ENCODE measurements at places on chromosomes 4 and X. TPM values are rescaled to one million over a fixed set of nuclear protein-coding genes. Genes with fewer than 3 reads are reported as not detected.

DNA sequence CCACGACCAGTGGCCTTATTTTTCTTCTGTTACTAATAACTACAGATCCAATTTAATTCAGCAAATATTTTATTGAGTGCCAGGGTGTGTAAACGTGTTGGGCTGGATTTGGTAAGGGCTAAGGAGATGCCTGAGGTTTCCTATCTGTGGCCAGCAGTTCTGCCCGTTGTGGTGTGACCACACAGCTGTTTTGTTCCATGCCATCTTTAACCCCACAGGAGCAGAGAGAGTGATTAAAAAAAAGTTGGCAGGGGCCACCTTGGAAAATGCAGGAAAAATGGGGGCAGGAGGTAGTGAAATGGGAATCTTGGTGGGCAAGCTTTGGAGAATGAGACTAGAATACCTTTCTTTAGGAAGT is 1.1 kb downstream of the PLAC8 start:
- no peak overlapping the region for H3K27ac ChIP-seq
- no peak overlapping the region for H3K4me3 ChIP-seq
- no peaks in the 10 kb centered on the region for H3K27me3 ChIP-seq
- no peak for DNase-seq

GRCh38 chr4:153506341-153507309 is 40.5 kb downstream of the TMEM131L start:
- H3K27me3 ChIP-seq, result no peaks in the 10 kb centered on the region
- peak overlapping the region; percentile 75 for H3K27ac ChIP-seq
- no peak for DNase-seq
- no peaks in the 10 kb centered on the region for H3K36me3 ChIP-seq

DNA sequence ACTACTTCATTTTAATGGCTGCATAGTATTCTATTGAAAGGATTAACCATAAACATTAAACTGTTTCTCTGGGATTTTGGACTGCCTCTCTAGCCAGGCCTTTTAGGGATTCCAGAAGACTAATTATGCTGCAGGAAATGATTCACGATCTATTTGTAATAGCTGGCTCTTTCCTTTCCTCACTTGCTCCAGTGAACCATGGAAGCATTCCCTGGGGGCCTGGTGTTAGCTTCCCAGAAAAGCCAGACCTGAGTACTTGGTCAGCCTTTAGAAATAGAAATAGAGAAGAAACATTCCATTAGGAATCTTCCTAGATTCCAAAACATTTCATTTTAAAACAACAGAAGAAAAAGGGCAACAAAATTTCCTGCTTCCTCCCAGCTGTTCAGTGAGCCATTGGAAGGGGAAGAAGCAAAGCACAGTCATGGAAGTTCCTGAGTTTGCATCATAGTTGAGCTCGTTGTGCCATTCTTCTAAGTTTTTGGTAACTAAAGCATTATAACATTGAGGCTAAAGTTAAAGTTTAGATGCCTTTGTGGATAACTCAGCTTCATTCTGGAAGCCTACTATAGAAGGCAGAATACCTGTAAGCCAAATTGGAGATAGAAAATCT is 83.5 kb downstream of the NPNT start:
- H3K4me3 ChIP-seq, result no peak overlapping the region
- no peaks in the 10 kb centered on the region for H3K36me3 ChIP-seq
- peak; percentile 56 for DNase-seq

DNA sequence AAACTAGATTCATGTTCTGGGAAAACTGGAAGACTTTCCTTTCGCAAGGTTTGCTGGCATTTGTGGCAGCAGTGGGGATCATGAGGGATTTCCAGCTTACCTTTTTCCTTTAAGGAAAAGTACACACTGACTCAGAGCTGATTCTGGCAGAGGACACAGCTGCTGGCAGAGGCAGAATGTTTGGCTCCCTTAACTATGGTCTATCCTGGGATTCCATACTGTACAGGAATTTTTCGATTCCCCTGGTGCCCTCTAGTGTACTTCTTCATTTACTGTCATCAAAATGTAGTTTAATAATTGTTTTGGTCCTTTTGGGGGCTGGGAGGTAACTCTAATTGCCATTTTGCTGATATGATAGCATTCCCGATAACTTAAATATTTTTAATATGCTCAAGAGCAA is 152.7 kb downstream of the GABRG1 start:
- H3K36me3 ChIP-seq, result no peaks in the 10 kb centered on the region
- no peak overlapping the region for H3K4me3 ChIP-seq
- no peaks in the 10 kb centered on the region for H3K4me1 ChIP-seq
- no peaks in the 10 kb centered on the region for H3K27me3 ChIP-seq

- no peak overlapping the region for H3K4me3 ChIP-seq
- H3K36me3 ChIP-seq, result no peaks in the 10 kb centered on the region
- DNase-seq, result no peak
- H3K4me1 ChIP-seq, result no peaks in the 10 kb centered on the region
- no peak overlapping the region for H3K27ac ChIP-seq
- H3K27me3 ChIP-seq, result no peaks in the 10 kb centered on the region
Observed at GRCh38 chr4:81771721-81772120, 300.0 kb upstream of the RASGEF1B start.

DNA sequence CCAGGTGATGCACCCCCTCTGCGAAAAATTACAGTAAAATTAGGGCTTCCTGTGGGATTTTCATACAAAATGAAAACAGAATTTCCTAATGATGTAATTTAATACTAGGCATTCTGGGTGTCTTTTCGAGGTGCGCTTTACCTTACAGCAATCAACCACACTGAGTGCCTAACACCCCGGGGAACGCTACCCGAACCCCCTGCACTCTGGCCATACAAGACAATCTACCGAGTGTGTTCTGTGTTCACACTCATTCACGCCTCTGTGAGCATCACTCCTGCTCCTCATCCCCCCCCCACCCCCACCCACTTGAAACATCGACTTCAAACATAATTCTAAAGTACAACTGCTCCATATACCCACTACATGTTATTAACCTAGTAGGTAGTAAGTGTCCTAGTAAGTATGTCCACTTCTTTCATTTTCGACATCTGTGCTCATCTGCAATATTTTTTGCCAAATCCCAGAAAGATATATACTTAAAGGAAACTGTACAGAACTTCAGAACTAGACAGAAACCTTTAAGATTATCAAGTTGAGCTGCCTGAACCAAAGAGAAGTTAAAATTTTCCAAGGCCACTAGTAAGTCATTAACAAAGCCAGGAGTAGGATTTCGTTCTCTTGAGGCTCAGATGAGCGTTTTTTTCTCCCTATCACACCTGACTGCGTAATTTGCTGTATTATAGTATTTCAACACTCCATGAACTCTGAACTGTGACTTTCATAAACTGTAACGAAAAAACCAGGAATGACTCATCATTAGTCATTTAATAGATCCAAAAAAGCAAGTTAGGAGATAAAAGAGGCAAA is 80.0 kb downstream of the FAT1 start:
- H3K27me3 ChIP-seq, result no peaks in the 10 kb centered on the region
- no peaks in the 10 kb centered on the region for H3K4me1 ChIP-seq
- H3K36me3 ChIP-seq, result no peaks in the 10 kb centered on the region
- H3K27ac ChIP-seq, result no peak overlapping the region
- DNase-seq, result no peak

- no peaks in the 10 kb centered on the region for H3K27me3 ChIP-seq
- H3K4me1 ChIP-seq, result no peaks in the 10 kb centered on the region
Observed at GRCh38 chrX:18931972-18932371, 51.9 kb downstream of the PHKA2 start.

- H3K36me3 ChIP-seq, result no peaks in the 10 kb centered on the region
- H3K4me1 ChIP-seq, result no peaks in the 10 kb centered on the region
- no peak overlapping the region for H3K4me3 ChIP-seq
- no peak for DNase-seq
Observed at GRCh38 chr4:77450006-77450405, 155.6 kb upstream of the CXCL13 start.

GRCh38 chr4:94504545-94504944 is 52.8 kb downstream of the PDLIM5 start:
- peaks cover 87% of the 10 kb centered on the region for H3K4me1 ChIP-seq
- peak overlapping the region; percentile 78 for H3K27ac ChIP-seq
- peaks cover 2% of the 10 kb centered on the region for H3K36me3 ChIP-seq
- H3K27me3 ChIP-seq, result no peaks in the 10 kb centered on the region
- H3K4me3 ChIP-seq, result no peak overlapping the region

- no peaks in the 10 kb centered on the region for H3K27me3 ChIP-seq
- no peak overlapping the region for H3K27ac ChIP-seq
- no peak for DNase-seq
- H3K4me3 ChIP-seq, result no peak overlapping the region
Observed at GRCh38 chr4:11421116-11421515, 7.6 kb downstream of the HS3ST1 start.

Gene ADD1
- 176 TPM for total RNA-seq

Gene EFHC2
- not detected for total RNA-seq

Gene MAGEA3
- not detected for total RNA-seq

Gene ENAM
- total RNA-seq, result 1.6 TPM

Gene GLRA2
- not detected for total RNA-seq

Gene ARMCX4
- 4.4 TPM for total RNA-seq

Data from psoas muscle (tissue), 8 donors.